ENCODE measurements at places on chromosomes 1 and 21.
A peak's percentile ranks its signal among the peaks of the same experiment; 100 is the strongest.

DNA sequence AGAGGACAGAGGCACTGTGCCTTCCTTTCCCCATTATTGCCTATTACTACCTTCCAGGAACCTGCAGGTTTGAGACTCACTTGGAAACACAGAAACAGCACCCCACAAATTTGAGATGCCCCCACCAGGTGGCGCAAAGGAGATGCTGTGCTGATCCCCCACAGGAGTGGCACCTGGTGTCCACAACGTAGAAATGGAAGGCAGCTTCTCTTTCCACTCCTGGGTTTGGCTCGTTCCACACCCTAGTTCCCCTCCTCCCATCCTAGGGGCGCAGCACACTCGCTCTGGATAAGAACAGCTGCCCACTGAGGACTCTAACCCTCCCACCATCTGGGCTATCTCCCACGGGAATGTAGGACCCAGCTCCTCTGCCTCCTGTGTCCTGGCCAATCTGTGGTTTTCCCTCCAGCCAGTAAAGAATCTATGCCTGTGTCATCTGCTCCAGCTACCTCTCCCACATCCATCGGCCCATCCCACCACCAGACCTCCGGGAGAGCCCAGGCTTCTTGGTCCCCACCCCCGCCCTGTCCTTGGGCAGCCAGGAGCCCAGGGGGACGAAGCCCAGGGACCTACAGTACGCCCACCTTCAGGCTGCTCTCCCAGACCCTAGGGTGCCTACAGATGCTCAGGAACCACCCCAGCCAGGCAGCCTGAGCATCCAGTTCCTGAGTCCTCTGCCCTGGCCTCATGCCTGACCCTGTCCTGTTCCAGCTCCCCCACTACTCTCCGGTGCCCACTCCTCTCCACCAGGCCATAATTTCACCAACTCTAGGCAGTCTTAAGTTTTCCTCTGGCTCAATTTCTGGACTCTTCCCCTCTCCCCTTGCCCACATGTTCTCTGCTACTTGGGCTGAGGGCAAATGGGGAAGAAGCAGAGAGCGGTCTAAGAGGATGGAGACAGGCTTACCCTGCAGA is 549 bp downstream of the THBS3 start:
- ATAC-seq = peak; percentile 20

DNA sequence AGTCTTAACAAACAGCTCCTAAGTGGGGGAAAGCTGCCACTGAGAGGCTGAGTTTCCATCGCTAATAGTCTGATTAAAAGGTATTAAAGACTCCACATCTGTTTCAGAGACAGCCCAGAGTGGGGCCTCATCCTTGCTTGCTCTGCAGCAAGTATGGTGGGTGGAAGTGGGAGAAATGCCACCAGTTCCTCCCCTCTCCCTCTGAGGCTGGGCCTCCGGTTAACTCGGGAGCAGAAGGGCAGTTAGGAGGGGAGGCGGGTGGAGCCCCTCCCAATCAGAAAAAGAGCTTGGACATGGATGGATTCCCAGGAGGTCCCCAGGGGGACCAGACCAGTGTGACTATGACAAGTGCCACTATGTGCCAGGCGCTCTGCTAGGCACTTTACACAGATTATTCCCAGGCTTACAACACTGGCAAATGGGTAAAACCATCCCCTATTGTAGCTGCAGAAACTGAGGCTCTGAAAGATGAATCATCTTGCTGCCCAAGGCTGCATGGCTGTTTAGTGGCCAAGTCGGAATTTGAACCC is 11.4 kb upstream of the ASCL5 start:
- no peak for ATAC-seq

DNA sequence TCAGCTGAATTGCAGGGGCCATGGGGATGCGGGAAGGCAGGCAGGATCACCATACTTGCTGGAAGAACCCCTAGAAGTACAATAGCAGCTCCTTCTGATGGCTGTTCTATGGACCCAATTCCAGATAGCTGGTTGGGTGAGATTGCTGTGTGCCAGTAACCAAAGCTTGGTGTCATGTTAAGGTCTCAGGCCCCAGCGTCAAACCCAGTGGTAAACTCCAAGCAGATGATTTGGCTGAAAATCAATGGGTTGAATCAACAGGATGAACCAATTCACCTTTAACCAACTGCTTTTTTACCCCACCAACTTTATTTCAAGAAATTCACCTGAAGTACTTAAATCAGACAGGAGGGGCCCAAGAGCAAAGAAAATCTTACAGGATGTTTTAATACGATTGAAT is 37.8 kb downstream of the C8B start:
- ATAC-seq = no peak

DNA sequence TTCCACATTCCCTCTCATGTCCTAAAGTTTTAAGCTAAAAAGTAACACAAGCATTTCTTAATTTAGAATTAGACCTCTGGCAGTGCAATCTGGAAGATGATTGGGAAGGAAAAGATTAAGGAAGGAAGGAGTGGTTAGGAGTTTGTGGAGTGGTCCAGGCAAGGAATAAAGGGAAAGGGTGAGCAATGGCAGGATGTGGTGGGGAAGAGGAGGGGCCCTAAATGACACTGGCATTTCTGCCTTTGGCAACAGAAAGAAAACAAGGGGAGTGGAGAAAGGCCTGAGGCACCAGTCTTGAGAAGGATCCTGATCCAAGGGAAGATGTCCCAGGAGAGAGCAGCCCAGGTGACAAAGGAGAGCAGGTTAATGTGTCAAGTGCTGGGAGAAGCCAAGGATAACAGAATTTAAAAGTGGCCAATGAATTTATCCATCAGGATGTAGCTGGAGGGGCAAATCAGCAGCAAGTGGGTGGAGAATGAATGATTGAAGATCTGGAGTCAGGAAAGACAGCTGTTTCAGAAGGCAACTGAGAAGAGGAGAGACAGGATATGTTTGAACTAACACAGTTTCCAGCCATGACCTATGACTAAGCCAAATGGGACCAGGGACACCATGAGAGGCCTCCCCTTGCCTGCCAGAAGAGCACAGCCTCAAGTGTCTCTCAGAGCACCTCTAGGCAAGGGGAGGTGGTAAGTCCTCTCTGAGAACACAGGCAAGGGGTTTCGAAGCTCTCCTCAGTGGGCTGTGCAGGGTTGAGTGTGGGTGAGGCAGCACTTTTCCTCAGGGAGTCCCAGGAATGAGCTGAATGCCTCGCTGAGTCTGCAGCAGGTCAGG is 20.9 kb upstream of the LY9 start:
- ATAC-seq = no peak

DNA sequence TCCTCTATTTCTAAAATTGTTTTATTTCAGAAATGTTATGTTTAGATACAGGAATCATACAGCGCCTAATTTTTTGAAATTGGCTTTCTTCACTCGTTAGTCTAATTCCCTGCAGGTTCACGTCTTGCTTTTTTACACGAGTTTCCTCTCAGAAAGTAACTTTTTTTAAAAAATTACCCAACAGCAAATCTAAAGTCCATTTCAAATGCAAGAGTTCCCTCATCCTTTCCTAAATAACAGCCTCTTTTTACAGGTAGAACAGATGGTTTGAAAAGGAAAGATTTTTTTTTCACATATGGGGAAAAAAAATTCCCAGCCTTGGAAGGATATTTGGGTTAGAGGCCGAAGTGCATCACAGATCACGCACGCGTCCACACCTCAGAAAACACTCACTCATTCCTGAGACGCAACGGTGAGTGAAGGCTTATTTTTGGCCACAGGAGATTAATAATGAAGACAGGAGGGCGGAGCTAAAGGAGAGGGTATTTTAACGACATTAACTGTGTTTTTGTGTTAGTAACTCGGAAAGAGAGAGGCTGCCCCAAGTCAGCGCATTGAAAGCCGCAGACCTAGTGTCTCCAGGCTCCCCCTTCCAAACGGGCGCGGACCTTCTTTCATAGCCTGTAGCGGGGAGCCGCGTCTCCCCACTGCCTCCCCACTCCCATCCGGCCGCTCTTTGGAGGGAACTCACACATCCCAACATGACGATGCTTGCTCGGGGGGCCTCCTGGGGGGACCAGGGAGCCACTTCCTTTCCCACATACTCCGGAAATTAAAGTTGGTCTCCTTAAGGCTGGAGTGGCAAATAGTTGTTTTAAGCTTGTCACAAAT is 969 bp upstream of the RIPK4 start:
- no peak for ATAC-seq

DNA sequence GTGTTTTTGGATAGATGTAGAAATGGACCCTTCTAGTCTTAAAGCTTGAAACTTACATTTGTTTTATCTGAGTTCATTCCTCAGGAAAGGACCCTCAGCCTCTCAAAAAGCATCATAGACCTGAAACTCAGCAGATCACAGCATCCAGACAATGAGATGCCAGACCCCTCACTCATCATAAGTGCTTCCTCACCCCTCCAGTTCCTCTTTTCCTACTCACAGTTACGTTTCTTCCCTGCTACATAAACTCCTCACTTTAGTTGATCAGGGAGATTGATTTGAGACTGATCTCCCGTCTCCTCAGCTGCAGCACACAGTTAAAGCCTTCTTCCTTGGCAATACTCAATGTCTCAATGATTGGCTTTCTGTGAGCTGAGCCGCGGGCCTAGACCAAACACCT is 282.0 kb downstream of the FAM72C start:
- no peak for ATAC-seq

GRCh38 chr21:38850277-38850951 is 44.7 kb downstream of the ETS2 start:
- no peak for ATAC-seq

DNA sequence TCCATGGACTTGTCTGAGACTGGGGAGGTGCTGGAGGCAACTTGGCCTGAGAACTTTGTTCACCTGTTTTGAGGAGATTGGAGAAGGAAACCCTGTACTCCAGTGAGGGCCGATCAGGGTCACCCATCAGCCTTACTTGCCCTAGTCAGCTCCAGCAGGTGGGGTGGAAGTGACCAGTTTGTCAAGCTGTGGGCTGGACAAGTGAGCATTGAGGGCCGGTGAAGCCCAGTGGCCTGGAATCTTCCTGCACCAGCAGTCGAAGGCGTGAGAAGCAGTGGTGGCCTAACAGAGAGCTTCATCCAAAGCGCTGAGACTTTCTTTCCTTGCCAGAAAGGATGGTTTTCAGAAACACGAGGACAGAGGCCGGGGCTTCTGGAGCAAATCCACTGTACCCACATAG is 9.6 kb downstream of the SLC37A1 start:
- no peak for ATAC-seq

GRCh38 chr1:34303218-34303617 is 126.5 kb downstream of the C1orf94 start:
- ATAC-seq = no peak

DNA sequence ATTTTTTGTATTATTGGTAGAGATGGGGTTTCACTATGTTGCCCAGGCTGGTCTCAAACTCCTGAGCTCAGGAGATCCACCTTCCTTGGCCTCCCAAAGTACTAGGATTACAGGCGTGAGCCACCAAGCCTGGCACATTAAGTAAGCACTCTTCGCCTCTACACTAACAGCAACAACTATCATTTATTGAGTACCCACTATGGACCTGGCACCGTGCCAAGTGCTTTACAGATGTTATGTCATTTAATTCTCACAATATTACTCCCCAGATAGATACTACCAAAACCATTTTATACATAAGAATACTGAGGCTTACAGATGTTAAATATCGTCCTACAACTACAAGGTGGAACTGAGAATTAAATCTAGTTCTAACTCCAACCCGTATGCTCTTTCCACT is 50.1 kb downstream of the TUT4 start:
- no peak for ATAC-seq

- ATAC-seq = no peak
These were observed 64.1 kb downstream of the TIAM1 start for GRCh38 chr21:31279986-31280385.

DNA sequence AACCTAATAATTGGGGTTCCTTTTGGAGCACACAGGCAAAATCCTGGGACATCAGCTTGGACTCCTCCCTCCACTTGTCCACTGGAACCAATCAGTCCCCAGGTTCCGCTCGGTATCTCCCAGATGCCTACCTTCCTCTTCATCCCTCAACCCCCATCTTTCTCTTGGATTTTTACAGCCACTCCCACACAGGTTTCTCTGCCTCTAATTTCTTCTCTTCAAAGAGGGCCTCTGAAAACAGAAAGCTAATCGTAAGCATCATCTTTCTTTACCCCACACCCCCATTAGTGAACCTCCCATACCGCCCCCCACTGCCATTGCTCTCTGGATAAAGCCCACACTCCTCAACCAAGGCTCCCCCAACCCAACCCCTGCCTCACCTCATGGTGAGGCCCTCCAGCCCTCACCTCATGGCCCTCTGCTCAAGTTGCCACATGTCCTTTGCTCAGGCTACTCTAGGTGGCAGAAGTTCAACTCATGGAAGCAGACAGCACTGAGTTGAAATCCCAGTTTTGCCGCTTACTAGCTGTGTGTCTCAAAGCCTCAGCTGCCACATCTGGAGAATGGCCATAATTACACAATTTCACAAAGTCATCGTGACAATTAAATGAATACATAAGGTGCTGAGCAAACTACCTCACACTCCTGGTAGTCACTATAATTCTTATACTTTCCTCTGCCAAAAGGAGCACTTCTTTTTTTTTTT is 18.1 kb upstream of the WASF2 start:
- ATAC-seq = no peak

GRCh38 chr1:193211539-193211938 is 25.1 kb upstream of the B3GALT2 start:
- no peak for ATAC-seq

- ATAC-seq = no peak
These were observed 43.2 kb upstream of the ACTRT2 start for GRCh38 chr1:2977886-2978611.

DNA sequence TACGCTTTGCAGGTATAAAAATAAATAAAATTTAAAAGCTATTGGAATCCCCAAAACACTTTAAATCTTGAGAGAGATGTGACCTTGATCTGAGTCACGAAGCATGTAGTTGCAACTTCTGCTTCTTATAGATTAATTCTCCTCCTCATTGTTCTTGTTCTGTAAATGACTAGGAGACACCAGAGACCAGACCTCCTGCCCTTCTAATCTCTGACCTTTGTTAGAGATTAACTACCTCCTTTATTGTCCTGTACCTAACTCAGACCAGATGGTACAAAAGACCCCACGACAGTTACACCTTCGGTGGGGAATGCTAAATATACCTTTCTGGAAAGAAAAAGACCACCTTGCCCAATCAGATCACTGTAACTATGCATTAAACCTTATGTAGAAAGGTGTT is 76.9 kb upstream of the NEK2 start:
- ATAC-seq = no peak

DNA sequence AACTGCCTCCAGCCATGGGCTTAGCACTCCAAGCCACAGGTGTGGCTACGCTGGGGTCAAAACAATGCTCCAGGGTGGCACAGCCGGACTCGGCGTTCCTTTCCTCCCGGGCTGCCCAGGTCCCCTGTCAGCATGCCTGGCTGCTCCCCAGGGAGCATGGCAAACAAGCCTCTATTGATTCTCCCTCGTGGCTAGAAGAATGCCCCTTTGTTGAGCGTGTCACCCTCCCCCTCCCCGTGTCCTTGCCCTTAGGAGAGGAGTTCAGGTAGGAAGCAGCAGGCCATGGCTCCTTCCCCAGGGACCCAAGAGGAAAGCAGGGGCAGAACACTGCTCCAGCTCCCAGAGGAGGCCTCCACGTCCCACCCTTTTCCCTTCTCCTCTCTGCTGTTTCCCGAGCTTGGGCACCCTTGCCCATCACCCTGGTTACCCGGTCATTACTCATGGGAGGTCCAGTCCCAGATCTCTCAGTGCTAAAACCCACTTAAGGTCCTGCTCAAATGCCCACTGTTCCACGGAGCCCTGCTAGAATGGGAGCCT is 57.4 kb upstream of the CITED4 start:
- no peak for ATAC-seq

Measured in gastroesophageal sphincter (tissue), 4 donors.